CD4-positive, alpha-beta T cell treated with Interleukin-15 for 4 hours (primary cell): ENCODE measurements at places on chromosomes 4 and X.

- DNase-seq, result no peak
These were observed 326.2 kb upstream of the SLIT2 start for GRCh38 chr4:19925516-19925915.

GRCh38 chrX:74216421-74216820 lies 87.6 kb upstream of the ZCCHC13 start:
- DNase-seq, result no peak

DNA sequence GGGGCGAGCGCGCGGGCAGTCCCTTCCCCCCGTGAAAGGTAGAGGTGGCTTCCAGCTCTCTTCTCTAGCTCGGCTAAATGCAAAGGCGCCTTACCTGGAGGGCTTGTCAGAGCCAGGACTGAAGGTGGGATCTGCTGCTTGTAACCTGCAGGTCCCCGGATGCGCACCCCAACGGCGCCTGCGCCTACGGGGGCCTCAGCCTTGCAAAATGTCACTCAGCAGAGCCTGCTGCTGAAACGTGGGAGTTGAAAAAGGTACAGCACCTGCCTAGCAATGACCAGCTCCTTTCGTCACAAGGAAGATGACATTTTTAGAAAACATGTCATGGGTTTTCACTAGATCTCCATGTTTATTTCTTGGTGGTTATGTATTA lies 583 bp downstream of the ABHD18 start:
- peak; percentile 58 for DNase-seq

GRCh38 chrX:42686296-42686695 lies 91.7 kb downstream of the PPP1R2C start:
- DNase-seq, result no peak

GRCh38 chrX:41406201-41406600 lies 40.9 kb upstream of the NYX start:
- no peak for DNase-seq

DNA sequence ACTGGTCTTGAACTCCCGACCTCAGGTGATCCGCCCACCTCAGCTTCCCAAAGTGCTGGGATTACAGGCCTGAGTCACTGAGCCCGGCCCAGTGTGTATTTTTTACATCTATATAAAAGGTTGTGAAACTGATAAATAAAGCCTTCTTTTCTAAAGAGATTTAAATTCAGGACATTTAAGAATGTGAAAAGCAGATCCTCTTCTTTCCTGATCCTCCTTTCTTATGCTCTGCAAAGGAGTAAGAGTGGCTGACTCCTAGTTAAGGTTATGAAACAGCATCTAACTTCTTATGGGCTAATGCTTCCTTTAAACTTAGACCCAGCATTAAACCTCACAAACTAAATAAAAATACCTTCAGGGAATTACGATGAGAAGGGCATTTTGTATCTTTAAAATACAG lies 197.7 kb upstream of the MAB21L2 start:
- DNase-seq, result no peak

- DNase-seq, result no peak
These were observed 179.8 kb downstream of the SPCS3 start for GRCh38 chr4:176499518-176499917.

GRCh38 chr4:8374851-8375649 lies 65.5 kb downstream of the ACOX3 start:
- DNase-seq, result no peak

GRCh38 chr4:140302151-140302859 lies 71.1 kb upstream of the SCOC start:
- DNase-seq, result no peak
